ENCODE measurements at places on chromosomes 6 and 20.

GRCh38 chr6:134826889-134827737 is 122.8 kb downstream of the ALDH8A1 start:
- no peak for DNase-seq

- no peak for DNase-seq
Observed at GRCh38 chr6:27592481-27593199, 119.7 kb upstream of the ZNF184 start.

GRCh38 chr20:39268981-39269461 is 306.9 kb downstream of the DHX35 start:
- no peak for DNase-seq

- DNase-seq = no peak
Observed at GRCh38 chr6:4504700-4505099, 271.5 kb upstream of the CDYL start.

DNA sequence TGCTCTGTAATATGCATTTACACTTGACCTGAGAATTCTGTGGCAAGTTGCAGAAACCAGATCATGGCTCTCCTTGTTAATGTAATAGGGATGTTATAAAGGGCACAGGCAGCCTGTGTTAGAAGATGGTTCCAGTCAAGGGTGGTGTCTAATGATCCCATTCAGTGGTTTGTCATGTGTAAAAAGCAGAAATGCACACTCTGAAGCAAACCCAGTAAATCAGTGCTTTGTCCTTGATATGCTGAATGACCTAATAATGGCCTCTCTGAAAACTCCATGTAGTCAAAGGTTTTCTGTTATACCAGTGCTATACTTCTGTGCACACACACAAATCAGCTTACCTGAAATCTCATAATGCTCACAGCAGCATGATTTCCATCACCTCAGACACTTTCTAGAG is 66.2 kb downstream of the SOBP start:
- no peak for DNase-seq

- DNase-seq = no peak
Observed at GRCh38 chr6:128617285-128617684, 96.9 kb upstream of the PTPRK start.

GRCh38 chr6:33248643-33248931 is 23.1 kb downstream of the VPS52 start:
- no peak for DNase-seq

GRCh38 chr6:152636021-152636608 is 1.0 kb downstream of the SYNE1 start:
- DNase-seq = no peak

DNA sequence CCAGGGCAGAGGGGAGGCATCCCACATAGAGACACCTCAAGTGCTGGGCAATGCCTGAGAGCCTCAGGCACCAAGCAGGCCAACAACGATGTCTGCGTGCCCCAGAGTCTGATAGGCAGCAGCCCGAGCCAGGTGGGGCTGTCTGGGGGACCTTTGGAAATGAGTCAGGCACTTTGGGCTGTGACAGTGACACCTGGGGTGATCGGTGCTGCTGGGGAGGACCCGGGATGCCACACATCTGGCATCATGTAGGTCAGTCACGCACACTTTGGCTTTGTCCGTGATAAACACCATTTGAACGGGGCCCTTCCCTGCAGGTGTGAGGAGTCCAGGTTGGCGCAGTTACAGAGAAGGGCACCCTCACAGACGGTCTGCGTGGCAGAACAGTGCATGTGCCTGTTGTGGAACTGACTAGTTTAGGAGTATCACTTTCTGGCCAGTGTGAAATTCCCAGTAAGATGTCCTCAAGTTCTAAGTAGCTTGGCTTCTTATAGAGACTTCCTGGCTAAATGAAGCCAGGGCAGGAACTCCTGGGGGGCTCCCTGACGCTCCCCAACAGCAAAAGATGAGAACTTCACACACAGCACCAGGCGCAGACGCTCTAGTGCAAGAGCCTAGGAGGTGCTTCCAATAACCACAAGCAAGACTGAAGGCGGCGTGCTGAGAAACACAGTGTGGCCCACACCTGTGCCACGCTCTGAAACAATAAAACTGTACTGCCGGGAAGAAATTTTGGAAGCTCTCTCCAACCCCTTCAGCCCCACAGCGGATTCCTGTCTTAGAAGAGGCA is 134.7 kb downstream of the WDR27 start:
- no peak for DNase-seq

DNA sequence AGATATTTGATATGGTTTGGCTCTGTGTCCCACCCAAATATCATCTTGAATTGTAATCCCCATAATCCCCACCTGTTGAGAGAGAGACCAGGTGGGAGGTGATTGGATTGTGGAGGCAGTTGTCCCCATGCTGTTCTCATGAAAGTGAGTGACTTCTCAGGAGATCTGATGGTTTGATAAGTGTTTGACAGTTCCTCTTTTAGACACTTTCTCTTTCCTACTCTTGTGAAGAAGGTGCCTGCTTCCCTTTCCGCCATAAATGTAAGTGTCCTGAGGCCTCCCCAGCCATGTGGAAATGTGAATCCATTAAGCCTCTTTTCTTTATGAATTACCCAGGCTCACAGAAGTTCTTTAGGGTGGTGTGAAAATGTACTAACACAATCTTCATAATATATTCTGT is 1404.0 kb upstream of the ADGRB3 start:
- DNase-seq = no peak

DNA sequence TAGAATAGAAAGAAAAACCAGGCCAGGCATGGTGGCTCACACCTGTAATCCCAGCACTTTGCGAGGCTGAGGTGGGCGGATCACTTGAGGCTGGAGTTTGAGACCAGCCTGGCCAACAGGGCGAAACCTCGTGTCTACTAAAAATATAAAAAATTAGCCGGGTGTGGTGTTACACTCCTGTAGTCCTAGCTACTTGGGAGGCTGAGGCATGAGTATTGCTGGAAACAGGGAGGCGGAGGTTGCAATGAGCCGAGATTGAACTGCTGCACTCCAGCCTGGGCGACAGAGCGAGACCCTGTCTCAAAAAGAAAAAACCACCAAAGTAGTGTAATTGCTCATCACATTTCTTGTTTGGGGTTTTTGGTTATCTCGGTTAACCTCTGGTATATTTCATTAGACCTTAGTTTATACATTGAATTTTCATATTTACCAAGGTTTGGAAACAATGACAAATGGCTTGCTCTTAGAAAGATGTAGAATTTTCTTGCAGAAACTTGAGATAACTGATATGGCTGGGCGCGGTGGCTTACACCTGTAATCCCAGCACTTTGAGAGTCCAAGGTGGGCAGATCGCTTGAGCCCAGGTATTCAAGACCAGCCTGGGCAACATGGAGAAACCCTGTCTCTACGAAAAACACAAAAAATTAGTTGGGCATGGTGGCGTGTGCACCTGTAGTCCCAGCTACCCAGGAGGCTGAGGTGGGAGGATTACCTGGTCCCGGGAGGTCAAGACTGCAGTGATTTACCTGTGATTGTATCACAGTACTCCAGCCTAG is 14.2 kb downstream of the ITCH start:
- DNase-seq = no peak

GRCh38 chr6:53203483-53203882 is 54.8 kb upstream of the GCM1 start:
- DNase-seq = no peak

DNA sequence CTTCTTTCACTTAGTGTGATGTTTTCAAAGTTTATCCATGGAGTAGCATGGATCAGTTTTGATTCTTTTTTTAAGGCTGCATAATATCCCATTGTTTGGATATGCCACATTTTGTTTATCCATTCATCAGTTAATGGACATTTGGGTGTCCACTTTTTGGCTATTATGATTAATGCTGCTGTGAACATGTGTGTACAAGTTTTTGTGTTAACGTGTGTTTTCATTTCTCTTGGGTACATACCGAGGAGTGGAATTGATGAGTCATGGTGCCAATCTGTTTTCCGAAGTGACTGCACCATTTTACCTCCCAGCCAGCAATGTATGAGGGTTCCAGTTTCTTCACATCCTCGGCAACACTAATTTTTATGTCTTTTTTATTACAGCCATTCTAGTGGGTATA is 78.4 kb upstream of the CCDC28A start:
- no peak for DNase-seq

- DNase-seq = no peak
Observed at GRCh38 chr6:149888659-149889058, 9.3 kb downstream of the RAET1E start.

GRCh38 chr6:77036400-77036799 is 426.9 kb downstream of the HTR1B start:
- DNase-seq = no peak

GRCh38 chr6:53811082-53811481 is 16.3 kb downstream of the LRRC1 start:
- no peak for DNase-seq

DNA sequence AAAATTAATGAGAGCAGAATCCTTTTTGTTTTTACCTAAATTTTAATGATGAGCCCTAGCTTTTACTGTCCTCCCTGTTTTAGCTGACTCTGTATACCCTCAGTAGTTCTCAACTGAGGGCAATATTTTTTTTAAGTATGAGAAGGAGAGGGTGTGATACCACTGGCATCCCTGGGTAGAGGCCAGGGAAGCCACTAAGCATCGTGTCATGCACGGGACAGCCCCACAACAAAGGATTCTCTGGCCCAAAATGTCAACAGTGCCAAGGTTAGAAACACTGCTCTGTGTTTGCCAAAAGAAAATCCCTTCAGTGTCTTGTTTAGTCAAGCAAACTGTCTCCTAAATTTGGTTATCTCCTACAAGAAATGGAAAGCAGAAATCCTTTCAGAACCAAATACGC is 210.4 kb downstream of the KCNQ5 start:
- DNase-seq = no peak

DNA sequence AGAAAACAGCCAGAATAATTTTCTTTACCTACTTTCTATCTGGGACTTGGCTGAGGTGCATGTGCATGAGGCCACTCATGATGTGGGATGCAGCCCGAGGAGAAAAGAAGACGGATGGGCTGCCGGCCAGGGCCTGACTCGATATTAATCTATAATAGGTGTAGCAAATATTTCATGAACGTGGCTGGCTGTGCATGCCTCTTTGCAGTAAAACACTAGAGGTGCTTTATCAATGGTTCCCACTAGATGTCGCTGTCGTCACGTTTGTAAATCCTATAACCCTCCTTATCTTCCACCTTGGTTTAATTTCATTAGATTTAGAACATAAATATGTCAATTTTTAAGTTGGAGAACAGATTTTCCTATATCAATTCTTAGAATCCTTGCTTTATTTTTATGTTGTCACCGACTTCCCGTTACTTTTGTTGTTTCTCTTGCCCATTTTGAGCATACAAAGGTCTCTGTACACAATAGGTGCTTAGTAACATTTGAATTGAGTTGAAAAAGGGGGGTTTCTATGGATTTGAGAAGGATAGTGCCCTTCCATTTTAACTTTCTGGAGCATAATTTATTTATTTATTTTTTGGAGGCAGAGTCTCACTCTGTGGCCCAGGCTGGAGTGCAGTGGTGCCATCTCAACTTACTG is 19.6 kb upstream of the FERMT1 start:
- no peak for DNase-seq

DNA sequence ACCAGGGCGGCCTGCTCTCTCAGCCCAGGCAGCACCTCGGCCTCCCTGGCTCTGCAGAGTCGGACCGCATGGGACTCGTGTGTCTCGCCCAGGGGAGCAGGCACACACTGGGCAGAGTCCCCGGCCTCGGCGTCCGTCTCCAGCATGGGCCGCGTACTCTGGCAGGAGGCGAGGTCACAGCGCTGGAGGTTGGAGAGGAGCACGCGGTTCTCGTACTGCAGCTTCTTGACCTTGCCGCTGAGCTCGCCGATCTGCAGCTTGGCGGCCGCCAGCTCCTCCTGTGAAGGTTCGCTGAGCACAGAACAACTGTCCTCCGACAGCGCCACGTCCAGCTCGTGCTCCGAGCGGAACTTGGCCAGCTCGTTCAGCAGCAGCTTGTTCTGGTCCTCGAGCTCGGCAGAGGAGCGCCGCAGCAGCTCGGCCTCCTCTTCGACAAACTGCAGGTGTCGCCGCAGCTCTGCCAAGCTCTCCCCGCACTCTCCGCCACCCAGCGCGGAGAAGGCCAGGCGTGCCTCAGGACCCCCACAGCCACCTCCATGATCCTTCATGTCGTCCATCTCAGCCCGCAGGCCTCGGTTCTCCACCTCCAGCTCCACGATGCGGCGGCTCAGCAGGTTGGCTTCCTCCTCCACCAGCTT is 42.0 kb upstream of the DSN1 start:
- no peak for DNase-seq

DNA sequence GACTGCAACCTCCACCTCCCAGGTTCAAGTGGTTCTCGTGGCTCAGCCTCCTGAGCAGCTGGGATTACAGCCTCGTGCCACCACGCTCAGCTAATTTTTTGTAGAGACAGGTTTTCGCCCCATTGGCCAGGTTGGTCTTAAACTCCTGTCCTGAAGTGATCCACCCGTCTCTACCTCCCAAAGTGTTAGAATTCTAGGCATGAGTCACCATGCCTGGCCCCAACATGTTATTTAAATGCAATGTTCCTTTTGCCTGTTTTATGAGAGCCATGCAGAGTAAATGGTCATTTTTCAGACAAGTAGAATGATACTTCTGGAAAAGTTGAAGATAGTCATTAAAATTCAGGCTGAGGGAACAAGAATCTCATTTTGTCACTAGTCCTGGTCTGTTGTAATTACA is 43.8 kb upstream of the RPS6KA2 start:
- no peak for DNase-seq

DNA sequence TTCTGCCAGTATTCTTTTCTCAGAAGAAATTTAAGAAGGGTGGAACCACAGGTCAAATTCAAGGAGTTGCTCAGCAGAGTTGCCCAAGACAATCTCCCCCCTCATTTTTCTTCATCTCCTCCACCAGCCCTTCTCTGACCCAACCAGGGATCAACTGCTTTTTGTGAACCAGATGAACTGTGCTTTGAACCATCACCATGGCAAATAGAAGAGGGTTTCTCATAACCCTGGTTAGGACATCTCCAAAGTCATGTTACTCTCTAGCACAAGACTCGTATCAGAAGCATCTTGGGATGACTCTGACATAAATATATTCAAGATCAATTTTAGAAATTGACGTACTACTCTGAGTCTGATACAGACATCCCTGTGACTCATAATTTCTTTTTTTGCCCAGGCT is 130.7 kb downstream of the ALDH8A1 start:
- no peak for DNase-seq

DNA sequence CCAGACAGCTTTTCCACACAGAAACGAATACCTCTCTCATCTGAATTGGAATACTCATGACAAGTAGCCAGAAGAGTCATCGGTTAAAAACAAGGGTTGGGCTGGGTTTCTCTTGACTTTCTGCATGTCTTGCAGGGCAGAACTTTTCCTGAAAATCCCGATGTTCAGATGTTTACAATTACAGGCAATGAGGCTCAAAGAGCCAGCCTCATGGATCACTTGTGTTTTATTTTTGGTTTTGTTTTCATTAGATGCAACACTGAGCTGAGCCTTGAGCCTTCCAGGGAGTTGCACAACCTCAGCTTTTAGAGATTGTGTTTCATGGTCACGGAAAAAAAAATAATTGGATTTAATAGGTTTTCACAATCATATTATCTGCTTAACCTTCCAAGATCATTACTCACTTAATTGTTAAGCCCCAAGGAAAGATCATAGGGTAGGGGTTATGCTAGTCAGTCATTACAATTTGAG is 288.1 kb upstream of the PRDM1 start:
- no peak for DNase-seq

DNA sequence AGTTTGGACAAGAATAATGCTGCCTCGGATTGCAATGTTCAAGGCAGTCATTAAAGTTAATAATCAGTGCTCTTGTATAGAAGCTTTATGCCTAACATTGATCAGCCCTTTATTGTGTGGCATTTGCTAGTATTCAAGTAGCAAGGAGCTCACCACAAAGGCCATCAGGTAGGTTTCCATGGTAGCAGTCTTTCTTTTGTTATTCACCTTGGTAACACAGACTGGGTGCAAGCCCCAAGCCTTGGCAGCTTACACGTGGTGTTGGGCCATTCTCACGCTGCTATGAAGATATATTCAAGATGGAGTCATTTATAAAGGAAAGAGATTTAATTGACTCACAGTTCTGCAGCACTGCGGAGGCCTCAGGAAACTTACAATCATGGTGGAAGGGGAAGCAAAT is 149.3 kb downstream of the ADAT2 start:
- DNase-seq = no peak

Measured in SIG-M5 (cell line).